ELR (cell line): ENCODE measurements at places on chromosomes 4 and X.
A peak's percentile ranks its signal among the peaks of the same experiment; 100 is the strongest.

GRCh38 chr4:65861993-65862392, 191.7 kb upstream of the EPHA5 start:
- DNase-seq = peak; percentile 2

DNA sequence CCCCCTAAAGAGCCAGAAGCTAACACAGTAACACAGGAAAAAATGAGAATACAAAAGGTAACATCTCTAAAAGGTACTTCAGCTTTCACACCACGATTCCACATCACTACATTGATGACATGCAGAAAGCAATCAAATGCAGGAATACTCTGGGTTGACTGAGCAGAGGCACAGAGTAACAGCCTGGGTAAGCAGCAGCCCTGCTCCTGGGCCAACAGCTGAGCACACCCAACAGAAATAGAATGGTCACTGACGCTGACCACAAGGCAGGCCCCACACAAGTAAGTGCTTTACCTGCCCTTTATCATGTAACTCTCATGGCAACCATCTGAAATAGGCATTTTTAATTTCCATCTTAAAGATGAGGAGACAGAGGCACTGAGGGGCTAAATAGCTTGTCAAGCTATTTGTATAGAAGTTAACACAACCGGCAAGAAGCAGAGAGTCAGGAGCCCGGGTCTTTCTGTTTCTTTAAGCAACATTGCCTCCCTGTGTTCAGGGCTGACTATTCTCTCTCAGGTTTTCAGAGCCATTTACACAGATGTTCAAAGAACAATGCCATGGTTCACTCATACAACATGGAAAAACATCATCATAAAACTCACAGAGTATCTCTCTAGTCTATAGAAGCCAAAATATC, 168.9 kb downstream of the ZNF674 start:
- DNase-seq = peak; percentile 61

- peak; percentile 88 for DNase-seq
Measured at GRCh38 chr4:156774422-156774821, 197.2 kb downstream of the PDGFC start.

GRCh38 chr4:2728806-2729532, 27.2 kb downstream of the TNIP2 start:
- DNase-seq = no peak

DNA sequence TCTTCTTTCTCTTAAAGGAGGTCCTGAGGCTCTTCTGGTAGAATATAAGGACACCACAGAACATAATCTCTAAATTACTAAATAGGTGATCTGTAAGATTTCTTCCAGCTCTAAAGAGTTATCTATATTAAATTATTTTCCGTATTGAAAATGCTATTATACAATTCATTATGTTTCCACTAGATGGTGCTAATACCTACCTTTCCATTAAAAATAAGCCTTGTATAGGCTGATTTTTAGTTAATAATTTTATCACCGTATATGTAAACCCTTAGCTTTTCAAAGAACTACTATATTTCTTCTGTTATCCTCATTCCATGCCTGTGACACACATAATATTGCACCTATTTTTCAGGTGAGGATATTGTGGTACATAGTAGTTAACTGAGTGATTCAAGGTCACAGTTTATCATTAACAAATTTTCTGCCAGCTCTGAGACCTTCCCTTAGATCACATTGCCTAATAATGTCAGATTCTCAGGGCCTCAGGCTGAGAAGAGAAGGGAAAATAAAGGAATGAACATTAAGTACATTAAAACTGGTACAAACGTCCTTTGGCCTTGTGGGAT, 138.8 kb downstream of the TEX11 start:
- DNase-seq = peak; percentile 15

DNA sequence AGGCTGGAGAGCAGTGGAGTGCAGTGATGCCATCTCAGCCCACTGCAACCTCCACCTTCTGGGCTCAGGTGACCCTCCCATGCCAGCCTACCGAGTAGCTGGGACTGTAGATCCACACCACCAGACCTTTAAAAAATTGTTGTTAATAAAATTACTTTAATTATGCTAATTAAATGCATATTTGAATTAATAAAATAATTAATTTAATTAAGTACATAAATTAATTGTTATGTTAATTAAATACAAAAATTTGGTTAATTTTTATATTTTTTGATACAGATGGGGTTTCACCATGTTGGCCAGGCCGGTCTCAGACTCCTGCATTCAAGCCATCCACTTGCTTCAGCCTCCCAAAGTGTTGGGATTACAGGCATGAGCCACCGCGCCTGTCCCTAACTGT, 12.6 kb upstream of the RAPGEF2 start:
- no peak for DNase-seq

DNA sequence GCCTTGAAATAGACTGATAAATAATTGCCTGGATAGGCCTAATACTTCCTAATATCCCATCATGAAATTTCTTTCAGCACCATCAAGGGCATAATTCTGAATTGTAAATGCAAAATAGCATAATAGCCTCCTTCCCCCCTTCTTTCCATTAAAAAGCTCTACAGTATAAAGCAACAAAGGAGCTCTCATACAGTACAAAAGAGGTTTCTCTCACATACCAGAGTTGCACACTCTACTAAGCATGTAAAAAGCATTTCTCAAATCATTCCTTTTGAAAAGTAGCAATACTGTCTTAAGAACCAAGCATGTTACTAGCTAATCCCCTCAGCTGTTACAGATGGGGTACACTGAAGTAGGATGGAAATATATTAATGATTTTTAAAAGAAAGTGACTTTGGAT, 509.0 kb downstream of the KLHL13 start:
- no peak for DNase-seq

GRCh38 chr4:142292231-142292630, 553.9 kb downstream of the INPP4B start:
- no peak for DNase-seq

DNA sequence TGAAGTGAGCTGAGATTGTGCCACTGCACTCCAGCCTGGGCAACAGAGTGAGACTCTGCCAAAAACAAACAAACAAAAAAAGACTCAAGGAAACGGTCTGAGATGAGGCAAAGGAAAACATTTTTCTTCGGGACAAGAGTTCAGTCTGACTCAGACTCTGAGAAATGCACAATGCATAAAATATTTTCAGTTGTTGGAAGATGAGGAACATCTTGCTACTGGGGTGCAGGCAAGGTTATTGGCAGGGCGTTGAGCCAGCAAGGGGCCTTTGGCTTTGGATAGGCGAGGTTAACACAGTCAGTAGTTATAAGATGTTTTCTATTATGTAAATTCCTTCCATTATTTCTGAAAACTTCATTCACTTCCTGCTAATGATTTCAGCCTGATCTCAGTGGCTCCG, 96.1 kb upstream of the VCX start:
- DNase-seq = no peak

DNA sequence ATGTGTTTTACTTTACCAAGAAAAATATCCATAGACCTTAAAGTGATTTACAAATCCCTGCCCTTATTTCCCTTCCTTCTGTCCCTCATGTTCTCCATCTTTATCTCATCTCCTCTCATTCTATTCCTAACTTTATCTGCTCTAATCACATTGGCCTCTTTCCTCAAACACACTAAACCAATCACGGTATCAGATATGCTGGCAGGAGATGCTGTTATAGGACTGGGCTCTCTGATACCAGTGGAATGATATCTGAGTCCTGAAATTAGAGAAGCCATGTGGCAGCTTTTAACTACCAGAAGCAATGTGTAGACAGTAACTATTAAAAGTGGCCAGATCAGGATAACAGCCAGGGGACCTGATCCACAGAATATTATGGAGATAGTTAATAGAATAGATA, 49.9 kb upstream of the GIMD1 start:
- no peak for DNase-seq

DNA sequence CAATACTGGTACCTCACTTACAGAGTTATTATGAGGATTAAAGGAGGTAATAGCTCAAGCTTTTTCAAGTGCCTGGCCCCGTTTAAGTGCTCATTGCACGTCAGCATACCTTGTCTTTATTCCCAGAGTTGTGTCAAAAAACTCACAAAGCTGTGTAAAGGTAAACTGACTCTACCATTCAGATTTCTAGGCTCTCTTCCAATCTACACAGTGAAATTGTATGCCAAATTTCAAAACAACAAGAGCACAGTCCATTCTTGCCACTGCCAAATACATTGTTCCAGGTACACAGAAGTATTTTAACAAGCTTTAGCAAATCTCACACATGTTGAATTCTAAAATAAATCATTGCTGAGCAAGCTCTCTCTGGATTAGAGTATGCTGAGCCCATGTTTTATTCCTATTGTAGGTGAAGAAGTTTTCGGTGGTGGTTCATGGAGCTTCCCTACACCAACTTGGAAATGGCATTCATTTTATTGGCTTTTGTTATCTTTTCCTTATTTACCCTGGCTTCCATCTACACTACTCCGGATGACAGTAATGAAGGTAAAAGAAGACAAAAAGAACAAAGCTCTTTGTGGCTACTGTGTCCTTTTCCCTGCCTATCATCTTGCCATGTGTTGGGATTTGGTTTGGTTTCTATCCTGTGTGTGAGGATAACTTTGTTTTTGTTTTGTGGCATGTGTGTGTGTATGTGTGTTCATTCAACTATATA, 16.2 kb downstream of the SMIM31 start:
- no peak for DNase-seq

- no peak for DNase-seq
Measured at GRCh38 chr4:121642876-121643585, 53.7 kb downstream of the ANXA5 start.

GRCh38 chrX:15170927-15171326, 99.0 kb downstream of the ASB9 start:
- peak; percentile 4 for DNase-seq

DNA sequence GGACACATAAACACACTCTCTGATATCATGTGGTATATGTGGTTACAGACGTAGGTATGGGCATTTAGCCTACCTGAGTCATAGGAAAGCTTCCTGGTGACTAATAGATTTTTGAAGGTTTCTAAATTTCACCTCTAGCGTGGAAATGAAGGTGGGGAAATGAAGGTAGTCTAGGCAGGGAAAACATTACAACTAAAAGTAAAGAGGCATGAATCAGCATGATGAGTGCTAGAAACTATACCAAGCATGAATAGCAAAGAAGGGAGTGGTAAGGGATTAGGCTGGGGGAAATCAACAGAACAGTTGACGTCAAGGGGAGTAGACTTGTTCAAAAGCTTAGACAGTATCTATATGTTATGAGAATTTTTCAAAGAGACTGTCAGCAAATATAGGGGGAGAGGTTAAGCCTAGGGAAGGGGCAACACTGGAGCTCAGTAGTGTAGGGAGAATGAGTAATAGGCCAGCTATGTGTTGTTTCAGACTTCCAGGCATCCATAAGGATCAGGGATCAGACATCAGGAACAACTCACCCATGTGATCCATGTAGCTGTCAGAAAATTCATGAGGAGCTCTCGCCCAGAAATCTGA, 279.3 kb upstream of the DIPK2B start:
- DNase-seq = peak; percentile 94

DNA sequence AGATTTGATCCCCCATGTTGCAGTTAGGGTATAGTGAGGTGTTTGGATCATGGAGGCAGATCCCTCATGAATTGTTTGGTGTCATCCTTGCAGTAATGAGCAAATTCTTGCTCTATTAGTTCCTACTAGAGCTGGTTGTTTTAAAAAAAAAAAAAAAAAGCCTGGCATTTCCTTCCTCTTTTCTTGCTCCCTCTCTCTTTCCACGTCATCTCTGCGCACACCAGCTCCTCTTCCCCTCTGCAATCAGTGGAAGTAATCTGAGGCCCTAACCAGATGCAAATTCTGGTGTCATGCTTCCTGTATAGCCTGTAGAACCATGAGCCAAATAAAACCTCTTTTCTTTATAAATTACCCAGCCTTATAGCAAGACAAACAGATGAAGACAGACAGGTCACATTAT, 24.5 kb downstream of the WDR17 start:
- peak; percentile 10 for DNase-seq

DNA sequence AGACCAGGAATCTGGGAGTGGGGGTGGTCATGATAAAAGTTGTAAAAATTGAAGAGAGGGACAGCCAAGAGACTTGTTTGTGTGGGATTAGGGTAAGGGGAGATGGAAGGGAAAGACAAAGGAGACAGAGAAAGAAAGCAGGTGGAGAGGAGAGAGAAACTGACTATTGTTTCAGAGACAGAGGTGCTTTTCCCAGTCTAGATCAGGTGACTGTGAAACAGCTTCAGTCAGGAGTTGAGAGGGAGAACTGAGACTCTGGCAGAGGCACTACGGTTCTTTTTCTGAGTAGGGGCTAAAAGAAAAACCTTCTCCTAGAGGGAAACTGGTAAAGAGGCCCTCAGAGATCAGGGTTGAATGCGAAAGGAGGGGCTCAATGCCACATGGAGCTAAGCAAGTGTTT, 106.4 kb downstream of the KDR start:
- DNase-seq = no peak

DNA sequence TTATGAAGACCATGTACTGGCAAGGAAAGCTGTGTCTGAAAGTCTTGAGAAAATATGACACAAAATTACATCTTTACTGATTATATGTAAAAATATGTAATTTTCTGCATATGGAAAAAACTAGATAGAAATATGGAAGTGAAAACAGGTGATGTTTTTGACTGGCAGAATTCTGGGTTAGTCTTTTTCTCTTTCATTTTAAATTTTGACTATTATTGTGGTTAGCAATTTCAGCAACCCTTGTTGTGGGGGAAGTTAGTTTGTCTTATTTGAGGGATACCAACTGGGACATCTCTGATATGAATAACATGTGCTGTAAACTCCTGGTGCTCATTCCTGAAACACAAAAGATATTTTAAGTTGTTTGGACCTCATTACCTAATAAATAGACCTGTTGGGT, 49.9 kb upstream of the CPEB2 start:
- no peak for DNase-seq
